ENCODE measurements at places on chromosomes 2 and 18.

DNA sequence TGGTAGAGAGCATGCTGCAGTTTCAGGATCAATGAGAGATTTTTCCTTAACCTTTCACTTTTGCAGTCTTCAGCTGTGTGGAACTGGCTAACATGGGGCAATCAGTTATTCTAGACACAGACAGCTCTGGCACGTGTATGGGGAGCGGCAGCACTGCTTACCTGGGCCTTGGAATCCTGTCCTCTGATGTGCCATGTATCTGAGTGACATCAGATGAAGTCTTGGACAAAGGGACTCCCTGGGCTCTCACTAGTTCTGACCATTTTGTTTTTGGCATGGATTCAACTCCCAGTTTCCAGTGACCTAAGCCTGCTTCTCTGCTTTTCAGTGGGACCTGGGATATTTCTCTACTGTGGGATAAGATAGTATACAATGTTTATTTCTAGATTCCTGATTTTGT is 54.3 kb downstream of the RNF144A start:
- no peak for DNase-seq

- no peak for DNase-seq
Observed at GRCh38 chr2:153214337-153214736, 264.2 kb downstream of the RPRM start.

- no peak for DNase-seq
Observed at GRCh38 chr2:132668189-132668823, 1.7 kb downstream of the LYPD1 start.

- DNase-seq: no peak
Observed at GRCh38 chr2:207819021-207819797, 49.5 kb upstream of the FZD5 start.

GRCh38 chr2:150109028-150109427 is 378.4 kb downstream of the RND3 start:
- DNase-seq: no peak

DNA sequence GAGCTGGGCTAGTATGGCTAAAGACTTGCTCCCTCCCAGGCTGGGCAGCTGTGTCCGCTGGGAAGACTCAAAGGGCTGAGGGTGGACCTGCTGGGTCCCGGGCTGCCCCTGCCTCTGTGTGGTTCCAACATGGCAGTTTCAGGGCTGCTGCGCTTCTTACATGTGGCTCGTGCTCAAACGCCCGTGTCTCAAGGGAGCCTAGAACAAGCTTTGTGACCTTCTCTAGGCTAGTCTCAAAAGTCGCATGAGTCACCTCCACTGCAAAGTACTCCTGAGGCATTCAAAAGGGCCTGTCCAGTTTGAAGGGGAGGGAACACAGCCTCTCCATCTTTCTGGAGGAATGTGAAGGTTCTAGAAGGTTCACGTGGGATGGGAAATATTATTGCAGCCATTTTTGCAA is 44.7 kb upstream of the RAB31 start:
- DNase-seq: no peak

GRCh38 chr2:15715596-15715995 is 123.9 kb downstream of the DDX1 start:
- no peak for DNase-seq

DNA sequence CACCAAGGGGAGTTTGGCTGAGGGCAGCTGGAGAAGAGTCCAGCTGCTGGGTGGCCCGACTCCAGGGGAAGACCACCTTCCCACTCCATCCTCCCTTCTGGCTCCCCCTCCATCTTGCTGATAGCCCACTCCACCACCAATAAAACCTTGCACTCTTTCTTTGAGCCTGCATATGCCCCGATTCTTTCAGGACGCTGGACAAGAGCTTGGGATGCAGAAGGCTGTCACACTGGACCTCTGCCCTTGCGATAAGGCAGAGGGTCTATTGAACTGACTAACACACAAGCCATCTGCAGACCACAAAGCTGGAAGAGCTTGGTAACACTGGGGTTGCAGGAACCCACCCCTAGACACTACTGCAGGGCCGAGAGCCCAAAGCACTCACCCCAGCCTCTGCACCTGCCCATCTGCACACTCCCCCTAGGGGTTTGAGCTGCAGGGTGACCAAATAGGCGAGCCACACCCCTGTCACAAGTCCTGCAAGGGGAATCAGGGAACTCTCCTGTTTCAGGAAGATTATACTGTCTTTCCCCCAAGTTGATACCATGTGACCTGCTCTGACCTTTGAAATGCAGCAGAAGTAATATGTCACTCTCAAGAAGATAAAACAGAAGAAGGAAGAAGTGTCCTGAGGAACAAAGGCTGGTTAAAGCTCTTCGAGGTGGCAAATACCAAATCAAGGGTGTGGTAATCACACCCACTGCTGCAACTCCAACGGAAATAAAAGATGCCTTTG is 70.5 kb downstream of the SMAD4 start:
- no peak for DNase-seq

DNA sequence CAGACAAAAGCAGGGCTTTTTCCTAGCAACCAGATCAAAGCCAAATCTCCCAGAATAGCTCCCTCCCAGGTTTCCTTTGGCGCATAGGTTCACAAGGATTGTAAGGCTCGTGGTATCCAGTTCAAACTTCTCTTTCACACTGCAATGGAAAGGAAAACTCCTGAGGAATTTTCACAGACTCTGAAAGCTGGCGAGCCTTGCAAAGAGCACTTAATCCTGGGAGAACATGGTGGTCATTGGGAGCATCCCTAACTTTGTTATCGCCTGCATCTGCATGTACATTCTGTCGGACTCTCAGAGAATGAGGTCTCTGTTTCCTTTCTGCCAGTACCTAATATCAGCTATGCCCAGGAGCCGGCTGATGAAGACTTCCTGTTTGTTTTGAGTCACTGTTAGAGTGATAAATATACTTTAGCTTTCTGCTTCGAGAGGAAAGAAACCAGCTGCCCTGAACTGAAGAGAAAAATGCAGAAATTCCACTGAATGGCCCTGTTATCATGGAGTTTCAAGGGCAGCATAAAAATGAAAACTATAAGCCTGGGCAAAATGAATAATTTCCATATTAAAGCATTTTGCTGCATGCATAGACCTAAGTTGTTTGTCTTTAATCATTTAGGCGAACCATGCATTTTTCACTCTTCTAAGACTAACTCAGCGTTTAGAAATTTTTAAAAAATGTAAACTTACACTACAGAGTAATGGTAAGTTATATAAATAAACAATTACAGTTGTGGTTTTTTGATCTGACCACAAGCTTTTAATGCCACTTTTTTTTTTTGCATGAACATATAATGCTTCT is 76.4 kb upstream of the ZEB2 start:
- peak; percentile 3 for DNase-seq

DNA sequence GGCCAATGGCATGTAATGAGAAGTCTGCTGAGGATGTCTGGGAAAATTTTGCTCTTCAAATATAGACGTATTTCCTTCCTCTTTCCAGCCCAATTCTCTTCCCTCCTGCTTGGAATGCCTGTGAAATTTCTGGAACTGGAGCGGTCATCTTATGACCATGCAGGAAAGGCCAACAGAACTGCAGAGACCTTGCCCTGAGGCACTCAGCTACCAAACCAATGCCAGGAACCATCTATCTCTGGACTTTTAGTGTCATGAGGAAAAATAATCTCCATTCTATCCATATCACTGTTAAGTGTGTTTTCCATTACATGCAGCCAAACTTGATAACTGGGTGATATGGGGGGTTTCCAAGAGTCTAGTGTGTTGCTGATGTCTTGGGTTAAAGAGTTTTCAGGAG is 363.7 kb downstream of the SLC4A3 start:
- no peak for DNase-seq

DNA sequence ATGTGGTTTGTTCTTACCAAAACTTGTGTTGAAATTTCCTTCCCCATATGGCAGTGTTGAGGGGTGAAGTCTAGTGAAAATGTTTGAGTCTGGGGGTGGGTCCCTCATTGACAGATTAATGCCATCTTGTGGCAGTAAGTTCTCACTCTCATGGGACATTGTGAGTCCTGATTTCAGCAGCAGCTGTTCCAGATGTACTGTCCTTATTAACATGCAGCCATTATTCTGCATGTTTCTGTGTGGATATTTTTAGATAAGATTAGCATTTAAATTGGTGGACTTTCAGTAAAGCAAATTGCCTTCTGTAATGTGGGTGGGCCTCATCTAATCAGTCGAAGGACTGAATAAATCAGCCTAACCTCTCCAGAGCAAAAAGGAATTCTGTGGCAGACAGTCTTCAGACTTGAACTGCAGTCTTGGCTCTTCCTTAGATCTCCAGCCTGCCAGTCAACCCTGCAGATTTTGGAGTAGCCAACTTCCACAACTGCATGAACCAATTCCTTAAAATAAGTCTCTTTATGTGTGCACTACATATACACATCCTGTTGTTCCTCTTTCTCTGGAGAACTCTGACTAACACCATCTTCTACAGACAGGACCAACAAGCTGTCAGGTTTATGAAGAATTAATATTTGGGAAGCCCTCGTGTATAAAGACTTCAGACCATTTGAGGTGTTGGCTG is 138.7 kb upstream of the ZNF516 start:
- no peak for DNase-seq

GRCh38 chr2:148458171-148458570 is 186.4 kb upstream of the EPC2 start:
- DNase-seq: no peak

GRCh38 chr2:236582968-236583367 is 13.3 kb downstream of the ACKR3 start:
- no peak for DNase-seq

DNA sequence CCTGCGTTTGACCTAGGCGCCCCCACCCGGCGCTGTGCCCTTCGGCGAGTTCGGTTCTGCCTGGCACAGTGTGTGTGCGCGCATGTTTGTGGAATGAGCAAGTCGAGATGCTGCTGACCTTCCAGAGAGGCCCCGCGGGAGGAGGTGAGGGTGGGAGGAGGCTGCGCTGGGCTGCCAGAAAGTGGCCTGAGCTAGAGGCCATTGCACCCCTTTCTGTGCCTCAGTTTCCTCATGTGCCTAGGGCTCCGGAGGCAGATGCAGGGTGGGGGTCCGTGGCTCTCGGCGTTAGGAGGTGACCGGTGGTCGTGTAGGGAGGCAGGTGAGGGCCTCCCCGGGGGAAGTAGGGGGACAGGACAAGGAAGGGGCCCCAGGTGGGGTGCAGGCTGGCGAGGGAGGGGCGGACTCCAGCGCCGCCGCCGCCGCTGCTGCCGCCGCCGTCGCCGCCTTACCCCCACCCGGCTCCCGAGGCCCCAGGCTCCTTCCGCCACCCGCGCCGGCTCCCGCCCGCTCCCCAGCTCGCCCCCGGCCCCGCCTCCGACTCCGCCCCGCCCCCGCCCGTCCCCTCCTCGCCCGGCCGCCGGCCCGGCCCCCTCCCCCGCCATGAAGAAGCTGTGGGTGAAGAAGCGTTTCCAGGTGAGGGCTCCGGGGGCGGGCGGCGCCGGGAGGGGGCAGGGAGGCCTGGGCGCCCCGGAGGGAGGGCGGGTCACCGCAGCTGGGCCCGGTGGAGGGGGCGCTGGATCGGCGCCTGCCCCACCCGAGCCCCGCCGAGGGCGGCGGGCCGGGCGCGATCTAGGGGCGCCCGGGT is 7.0 kb downstream of the SPEG start:
- DNase-seq: peak; percentile 86

DNA sequence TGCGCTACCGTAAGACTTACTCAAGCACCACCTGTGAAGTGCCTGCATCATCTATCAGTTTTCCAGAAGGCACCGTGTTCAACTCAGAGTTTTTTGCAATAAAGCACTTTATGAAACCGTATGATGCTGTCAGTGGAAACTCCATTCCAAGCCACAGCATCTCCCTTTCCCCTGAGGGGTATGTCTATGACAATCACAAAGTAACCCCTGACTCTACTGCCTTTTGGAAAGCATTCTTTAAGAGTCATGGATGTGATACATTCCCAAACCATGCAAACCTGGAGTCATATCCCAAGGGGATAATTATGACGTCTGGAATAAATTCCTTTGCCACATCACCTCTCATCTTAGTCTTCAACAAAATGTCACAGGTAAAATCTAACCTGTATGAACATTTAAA is 39.2 kb downstream of the UNC50 start:
- DNase-seq: no peak

DNA sequence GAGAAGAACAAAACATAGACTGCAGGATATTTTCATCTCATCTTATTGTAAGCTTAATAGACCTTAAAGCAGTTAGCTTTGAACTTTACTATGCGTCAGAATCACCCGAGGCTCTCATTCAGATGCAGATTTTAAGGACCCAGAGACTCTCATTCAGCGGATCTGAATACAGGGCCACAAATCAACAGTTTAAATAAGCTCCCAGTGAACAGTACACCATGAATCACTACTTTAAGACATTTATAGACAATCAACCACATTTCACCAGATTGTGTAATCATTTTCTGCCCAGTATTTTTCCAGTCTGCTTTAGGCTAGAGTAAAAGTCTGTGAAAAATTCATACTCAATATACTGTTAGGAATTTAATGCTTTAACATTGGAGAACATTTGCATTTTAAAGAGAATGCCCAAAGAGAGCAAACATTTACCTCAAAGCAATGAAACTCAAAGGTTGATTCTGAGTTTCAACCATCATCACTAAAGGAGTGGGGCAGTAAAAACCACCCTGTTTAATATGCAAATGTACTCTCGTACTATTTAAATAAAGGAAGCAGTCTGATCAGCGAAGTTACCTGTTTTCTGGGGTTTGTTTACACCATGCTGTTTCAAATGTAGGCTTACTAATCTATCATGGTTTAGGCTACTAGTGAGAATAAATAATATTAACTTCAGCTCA is 11.0 kb upstream of the ALPK2 start:
- peak; percentile 75 for DNase-seq

- DNase-seq: no peak
Observed at GRCh38 chr2:144067506-144067905, 452.4 kb downstream of the ZEB2 start.

GRCh38 chr18:76102626-76103025 is 392.4 kb downstream of the ZNF516 start:
- no peak for DNase-seq

- no peak for DNase-seq
Observed at GRCh38 chr2:144152817-144153271, 367.1 kb downstream of the ZEB2 start.

DNA sequence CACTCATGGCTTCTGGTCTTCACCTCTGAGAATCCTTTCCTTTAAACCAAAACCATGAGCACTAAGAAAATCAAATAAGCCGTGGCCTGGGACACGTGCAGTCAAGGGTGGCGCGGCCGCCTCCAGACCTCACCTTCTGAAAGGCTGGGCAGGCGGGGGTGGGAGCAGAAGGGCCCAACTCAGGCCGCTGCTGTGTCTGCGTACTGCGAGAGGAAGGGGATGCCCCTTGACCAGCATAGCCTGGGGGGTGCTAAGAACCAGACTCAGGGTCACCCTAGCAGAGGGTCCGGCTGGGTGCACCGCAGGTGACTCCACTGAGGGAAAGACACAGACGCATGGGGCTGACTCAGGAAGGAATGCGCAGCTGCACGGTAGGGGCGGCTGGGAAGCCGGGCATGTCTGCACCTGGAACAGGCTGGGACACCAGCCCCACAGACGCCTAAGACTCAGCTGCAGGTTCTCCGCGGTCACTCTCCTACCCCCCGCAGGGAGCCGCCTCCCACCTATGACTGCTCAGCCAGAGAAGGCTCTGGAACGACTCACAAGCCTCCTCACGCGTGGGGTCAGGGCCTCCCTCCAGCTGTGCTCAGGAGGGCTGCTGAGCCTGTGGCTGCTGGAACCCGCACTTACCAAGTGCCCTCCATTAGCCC is 432.4 kb upstream of the MYT1L start:
- DNase-seq: no peak
